ENCODE measurements at places on chromosomes 7 and 10.

GRCh38 chr10:71596759-71597158, 122.8 kb downstream of the C10orf105 start:
- no peak for DNase-seq

- no peak for DNase-seq
These were observed 32.7 kb upstream of the ZNF438 start for GRCh38 chr10:31064348-31064747.

DNA sequence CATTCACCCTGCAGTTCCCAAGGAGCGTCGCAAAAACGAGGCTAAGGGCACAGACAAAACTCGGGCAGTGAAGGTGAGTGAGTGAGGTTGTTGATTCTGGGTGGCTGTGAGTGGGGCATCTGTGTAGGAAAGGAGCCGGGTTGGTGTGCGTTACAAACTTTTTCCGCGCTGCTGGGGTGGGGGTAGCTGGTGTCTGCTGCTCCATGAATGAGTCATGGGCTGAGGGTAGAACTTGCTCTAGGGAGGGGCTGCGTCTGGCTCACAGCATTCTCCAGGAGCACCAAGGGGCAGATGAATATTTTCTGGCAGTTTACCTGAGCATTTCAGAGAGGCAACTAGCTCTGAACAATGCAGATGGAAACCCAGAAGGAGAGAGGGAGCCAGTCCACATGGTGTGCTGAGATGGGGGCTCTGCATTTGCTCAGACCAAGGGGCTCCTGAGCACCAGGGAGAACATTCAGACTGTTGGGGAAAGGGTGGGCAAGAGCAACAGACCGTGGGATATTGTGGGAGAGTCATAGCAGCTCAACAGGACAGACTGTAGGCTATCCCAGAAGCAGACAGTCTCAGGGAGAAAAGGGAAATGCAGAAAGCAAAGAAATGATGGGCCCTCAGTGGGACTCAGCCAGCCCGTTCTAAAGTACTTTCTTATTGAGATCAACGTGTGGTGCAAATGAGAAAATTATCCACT, 18.8 kb downstream of the NOBOX start:
- DNase-seq: no peak

DNA sequence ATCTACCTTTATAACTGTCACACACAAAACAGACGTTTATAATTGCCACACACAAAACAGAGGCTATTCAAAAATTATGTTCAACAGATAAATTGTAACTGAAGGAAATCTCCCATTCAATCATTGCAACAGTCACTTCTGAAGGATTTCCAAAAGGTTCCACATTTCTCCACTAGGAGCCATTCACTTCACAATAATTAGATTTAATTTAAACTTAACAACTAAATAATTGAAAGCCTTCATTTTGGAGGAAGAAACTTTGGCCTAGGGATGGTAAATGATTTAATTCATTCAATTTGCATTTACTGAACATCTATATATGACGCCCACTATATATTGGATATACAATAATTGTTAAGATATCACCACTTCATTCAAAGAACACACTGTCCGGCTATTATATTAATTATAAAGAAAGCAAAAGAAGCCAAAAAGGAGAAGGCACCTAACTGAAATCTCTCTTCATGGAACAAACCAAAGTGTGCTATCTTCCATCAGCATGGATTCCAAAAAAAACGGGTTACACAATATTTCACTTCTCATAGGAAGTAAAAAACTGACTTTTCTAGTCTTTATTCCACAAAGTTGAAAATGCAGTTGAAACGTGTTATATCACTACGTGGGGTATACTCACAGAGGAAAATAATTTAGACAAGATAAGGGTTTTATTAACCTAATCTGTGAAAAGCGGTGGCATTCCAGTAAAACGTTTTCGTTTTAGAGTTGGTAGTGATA, 1.7 kb downstream of the ATAD1 start:
- DNase-seq: no peak

DNA sequence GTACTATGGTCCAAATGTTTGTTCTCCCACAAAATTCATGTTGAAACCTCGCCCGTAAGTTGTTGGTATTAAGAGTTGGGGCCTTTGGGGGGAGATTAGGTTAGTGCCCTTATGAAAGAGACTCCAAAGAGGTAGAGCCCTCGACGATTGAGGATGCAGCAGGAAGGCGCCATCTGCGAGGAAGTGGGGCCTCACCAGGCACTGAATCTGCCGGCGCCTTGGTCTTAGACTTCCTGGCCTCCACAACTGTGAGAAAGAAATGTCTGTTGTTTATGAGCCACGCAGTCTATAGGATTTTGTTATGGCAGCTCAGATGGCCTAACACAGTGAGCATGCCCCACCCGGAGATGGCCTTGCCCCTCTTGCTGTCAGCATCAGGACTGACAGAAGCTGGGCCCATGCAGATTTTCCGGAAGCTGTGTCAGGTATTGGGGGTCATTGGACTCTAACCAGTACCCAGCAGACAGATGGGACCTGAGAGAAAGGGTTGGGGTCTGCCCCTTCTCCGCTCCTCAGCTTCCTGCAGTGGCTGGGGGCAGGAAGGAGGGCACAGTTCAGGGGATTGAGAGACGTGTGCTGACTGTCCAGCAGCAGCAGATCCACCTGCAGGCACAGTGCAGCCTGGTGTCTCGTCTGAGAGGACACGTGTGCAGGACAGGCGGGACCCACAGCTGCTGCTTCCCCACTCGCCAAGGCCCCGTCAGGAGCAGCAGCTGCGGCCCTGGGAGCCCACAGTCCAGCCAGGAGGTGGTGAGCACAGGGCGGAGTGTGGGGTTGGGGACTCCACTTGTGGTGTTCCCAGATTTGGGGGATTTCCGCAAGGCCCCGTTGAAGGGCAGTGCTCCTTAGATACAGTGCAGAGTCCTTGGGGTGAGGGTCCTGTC, 47.8 kb downstream of the MGMT start:
- DNase-seq: no peak

- DNase-seq: no peak
These were observed 51.9 kb upstream of the CAPZA2 start for GRCh38 chr7:116810267-116811116.

DNA sequence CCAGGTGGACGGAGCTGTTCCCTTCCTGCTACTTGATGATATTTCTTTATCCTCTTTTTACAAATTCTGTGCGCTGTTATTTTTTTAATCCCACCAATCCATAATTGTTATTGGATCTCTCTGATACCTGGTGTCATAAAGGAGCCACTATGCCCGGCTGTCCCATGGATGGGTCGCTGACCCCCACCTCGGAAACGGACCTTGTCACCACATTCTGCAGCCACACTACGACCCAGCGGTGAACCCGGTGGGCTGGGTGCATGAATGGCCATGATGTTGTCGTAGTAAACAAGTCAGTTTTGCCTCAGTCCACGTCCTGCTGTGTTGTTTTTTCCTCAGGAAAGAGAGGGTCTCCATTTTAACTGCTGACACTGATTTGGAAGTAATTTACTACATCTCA, 112.2 kb downstream of the PKD1L1 start:
- DNase-seq: no peak

DNA sequence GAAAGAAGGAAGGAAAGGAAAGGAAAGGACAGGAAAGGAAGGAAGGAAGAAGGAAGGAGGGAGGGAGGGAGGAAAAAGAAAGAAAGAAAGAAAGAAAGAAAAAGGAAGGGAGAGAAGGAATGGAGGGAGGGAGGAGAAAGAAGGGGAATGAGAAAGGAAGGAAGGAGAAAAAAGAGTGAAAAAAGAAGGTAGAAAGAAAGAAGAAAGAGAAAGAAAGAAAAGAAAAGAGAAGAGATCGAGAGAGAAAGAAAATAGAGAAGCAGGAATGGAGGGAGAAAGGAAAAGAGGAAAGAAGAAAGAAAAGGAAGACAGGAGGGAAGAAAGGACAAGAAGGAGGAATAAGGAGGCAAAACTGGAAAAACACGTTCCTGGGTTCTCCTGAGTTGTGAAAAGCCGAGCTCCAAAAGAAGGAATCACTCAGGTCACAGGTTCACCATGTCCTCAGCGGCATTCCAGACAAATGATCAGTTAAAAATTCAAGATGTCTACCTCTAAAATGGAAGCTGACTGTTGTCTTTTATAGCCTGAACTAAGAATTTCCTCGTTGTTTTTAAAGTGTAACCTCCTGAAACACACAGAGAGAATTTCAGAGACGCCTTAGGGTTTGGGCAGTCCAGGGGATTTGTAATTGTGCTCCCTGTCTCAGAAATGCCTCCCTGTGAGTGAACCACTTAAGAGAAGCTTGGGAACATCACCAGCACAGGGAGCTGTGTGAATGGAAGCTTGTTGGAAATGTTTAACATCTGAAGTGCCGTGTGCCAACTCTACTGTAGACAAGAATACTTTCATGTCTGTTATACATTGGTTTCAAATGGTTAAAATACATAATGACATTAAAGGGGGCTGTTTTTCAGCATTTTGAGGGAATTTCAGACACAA, 80.7 kb downstream of the INHBA start:
- DNase-seq: no peak

DNA sequence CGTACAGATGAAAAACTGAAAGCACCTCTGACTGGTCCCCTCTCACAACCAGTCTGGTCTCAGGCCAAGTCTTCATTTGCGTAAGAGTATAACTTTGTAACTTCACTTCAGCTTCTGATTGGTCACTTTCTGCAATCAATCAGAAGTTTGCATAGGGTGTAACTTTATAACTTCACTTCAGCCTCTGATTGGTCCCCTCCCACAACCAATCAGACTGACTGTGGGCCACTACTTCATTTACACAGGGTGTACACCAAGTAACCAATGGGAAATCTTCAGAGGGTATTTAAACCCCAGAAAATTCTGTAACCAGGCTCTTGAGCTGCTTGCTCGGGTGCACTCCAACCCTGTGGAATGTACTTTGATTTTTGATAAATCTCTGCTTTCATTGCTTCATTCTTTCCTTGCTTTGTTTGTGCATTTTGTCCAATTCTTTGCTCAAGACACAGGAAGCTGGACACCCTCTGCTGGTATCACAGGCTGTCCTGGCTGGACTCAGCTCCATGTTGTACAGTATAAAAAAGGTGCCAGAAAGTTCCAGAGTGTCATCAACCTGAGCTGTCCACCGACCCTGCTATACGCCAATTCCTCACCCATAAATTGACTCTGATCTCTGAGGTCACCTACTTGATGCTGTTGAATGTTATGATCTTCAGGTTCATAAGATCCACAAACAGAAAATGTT, 74.5 kb downstream of the COBL start:
- no peak for DNase-seq

GRCh38 chr7:141290973-141291372, 217.1 kb downstream of the TMEM178B start:
- no peak for DNase-seq

DNA sequence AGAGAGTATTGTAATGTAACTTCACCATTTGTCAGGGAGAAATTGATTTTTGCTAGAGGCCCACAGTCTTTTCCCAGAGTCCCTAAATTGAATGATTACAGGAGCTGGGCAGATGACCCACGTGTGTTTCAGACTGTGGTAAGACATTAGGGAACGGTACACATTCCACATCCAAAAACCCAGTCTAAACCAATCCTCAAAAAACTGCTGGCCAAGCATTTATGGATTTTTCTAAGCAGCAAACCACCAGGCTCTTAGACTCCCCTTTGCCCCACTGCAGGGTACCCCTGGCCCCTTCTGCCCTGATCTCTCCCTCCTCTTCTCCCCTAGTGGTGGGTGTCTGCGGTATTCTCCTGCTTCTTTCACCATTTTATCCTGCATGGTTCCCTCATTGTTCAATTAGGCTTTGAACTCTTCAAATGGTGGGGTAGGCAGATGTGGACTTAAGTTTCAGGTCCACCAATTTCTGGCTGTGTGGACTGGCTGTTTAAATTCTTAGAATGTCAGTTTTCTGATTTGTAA, 135.5 kb upstream of the SORCS3 start:
- DNase-seq: no peak

- no peak for DNase-seq
These were observed 71.3 kb downstream of the OSBPL3 start for GRCh38 chr7:24908727-24909126.

DNA sequence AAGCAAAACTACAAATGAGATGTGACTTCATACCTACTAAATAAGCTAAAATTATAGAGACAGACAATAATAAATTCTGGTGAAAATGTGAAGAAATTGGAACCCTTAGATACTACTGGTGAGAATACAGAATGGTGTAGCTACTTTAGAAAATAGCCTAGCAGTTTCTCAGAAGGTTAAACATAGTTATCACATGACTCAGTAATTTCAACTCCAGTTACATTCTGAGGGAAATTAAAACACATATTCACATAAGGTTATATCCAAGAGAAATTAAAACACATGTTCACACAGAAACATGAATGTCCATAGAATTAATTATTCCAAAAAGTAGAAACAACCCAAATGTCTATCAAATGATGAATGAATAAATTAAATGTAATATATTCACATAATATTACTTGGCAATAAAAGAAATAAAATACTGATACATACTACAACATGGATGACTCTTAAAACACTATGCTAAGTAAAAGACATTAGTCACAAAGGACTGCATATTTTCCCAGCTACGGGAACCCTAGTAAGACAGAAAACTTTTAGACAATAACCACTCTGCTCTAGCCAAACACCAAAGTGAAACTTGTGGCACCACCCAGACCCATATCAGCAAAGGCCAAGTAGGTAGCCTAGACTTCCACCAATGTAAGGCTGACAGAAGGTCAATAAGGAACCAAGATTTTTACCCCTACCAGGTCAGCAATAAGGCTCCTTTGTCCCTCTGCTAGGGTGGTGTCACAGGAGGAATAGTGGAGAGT, 25.1 kb downstream of the SLC25A40 start:
- no peak for DNase-seq

- no peak for DNase-seq
These were observed 96.1 kb downstream of the TNS3 start for GRCh38 chr7:47485640-47486435.

DNA sequence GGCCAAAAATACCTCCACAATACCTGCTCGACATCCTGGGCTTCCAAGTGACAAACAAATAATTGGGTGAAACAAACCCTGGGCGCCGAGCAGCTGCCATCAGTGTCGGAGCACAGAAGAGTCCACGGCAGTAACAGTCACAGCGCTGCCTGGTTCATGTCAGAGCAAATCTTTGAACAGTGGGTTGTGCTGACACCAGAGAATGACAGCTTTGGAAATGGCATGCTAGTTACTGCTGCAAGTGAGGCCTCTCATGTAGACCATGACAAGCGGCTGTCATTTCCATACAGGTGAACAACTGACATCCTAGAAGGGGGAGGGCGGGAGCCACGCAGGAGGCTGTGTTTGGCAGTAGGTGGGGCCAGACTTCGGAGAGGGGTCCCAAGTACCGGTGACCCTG, 420.5 kb upstream of the GALNT17 start:
- no peak for DNase-seq

- no peak for DNase-seq
These were observed 694.5 kb upstream of the PCDH15 start for GRCh38 chr10:55495555-55495954.

DNA sequence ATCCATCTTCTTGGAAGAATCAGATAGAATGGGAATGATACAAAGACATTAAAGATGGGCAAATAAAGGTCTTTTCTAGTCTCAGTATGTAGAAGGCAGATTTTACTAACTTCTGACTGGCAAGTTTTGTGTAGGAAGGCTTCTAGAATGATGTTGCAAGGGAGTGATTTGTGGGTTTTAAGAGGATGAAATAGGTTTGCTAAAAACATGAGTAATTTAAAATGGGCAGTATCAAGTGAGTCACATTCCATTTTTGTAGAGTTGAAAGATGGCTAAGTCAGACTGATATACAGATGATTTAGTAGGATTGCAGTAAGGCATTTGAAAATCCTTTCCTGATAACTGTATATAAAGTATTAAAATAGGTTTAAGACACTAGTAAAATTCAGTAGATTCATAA, 777.4 kb downstream of the SORCS1 start:
- DNase-seq: no peak

All from CD4-positive, CD25-positive, alpha-beta regulatory T cell (primary cell).